ENCODE measurements at places on chromosomes 5 and 9.

GRCh38 chr5:66621146-66621545 lies 25.0 kb downstream of the MAST4 start:
- DNase-seq: no peak

- no peak for DNase-seq
Observed at GRCh38 chr5:150154618-150155128, 972 bp downstream of the PDGFRB start.

- no peak for DNase-seq
Observed at GRCh38 chr9:122988920-122989621, 44.4 kb upstream of the GPR21 start.

DNA sequence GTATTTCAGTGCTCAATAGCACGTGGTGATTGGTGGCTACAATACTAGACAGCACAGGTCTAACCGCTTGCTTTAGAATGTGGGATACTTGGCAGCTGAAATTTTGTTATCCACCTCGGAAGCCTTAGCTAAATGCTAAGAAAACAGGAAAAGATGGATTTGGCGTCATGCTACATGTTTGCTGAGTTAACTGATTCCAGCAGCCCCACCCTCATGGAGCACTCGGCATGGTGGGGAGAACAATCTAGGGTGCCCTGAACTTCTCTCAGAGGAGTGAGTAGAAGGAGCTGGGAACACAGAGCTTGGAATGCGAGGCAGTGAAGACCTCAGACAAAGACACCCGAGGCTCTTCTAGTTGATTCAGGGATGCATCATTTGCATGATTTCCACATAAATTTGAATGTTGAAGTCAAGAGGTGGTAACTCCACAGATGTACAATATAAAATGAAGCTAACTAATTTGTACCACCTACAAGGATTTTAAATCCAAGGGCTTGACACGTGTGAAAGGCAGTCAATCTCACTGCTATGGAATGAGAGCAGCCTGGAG lies 145.1 kb upstream of the FSTL4 start:
- no peak for DNase-seq

DNA sequence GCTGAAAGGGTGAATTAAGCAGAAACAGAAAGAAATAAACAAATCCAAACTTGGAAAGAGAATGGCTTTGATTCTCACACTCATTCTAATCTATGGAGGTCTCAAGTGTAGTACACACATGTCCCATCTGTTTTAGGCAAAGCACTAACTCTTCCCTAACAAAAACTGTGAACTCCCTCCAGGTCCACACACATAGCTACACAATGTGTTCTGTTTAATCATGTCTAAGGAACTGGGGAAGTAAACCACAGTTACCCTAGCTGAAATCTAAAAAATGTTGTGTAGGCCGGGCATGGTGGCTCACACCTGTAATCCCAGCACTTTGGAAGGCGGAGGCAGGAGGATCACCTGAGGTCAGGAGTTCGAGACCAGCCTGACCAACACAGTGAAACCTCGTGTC lies 118.7 kb upstream of the FST start:
- no peak for DNase-seq

GRCh38 chr5:51185850-51186329 lies 197.4 kb upstream of the ISL1 start:
- DNase-seq: no peak

GRCh38 chr5:883475-884181 lies 9.0 kb downstream of the BRD9 start:
- DNase-seq: no peak

DNA sequence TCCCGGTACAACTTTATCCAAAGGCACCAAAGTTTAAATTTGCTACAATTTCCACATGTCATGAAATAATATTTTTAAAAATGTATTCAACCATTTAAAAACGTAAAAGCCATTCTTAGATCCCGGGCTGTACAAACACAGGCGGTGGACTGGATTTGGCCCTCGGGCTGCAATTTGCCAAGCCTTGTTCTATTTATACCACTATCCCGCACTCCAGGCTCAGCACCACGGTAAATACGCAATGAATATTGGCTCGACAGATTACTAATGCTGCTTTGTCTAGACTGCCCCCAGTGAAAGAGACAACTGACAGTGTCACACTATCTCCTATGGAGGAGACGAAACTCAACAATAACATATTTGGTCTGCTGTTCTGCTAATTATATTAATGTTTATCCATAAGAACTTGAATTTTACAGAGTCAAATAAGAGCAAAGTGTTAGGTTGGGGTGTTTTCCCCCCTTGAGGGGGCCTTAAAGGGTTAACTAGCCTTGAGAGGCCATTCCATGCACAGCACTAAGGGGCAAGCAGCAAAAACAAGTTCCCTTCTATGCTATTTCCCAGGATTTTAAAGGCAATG lies 98.1 kb downstream of the MARCHF11 start:
- DNase-seq: no peak

- no peak for DNase-seq
Observed at GRCh38 chr9:123649909-123650308, 280.0 kb downstream of the DENND1A start.

DNA sequence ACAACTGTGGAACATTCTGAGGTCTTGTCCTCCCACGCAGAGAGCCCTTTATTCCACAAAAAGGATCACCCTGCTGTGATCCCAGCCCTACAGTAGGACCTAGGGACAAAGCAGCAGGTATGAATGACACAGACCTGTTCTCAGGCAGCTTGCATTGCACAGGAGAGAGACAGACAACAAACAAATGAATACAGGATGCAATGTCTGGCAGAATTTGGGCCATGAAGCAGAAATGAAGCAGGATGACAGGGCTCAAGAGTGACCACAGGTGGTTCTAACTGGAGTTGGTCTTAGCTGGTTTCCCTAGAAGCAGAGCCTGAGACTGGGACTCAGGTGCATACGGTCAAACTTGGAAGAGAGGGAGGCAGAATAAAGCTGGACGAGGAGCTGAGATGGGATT lies 388.8 kb downstream of the CDK5RAP2 start:
- no peak for DNase-seq

GRCh38 chr9:26919698-26920097 lies 27.1 kb upstream of the CAAP1 start:
- no peak for DNase-seq

DNA sequence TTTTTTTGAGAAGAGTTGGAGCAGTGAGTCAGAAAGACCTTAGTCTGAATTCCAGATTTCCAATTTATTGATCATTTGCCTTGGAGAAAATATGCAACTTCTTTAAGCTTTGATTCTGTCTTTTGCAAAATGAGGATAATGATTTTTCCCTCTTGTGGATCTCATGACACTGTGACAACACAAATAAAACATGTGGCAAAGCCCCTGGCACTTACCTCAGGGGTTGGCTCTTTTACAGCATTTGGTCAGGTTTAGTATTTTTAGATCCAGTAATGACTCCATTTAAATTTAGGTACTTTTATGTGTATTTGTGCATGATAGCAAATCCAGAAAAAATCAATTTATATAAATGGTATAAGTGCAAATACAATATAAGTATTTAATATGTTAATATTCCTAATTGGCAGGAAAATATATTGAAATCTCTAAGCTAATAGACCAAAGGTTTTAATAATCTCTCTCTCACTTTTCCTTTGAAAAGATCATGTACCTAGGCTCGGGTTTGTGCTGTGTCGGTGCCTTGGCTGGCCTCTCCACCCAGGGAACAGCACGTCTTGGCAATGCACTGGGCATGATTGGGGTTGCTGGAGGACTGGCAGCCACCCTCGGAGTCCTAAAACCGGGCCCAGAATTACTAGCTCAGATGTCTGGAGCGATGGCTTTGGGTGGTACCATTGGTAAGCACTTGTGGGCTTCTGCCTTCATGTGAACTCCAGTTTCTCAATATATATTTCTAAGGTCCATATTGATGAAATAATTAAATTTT lies 49.7 kb downstream of the NNT start:
- DNase-seq: no peak

GRCh38 chr9:16873126-16873802 lies 2.8 kb upstream of the BNC2 start:
- DNase-seq: no peak

- DNase-seq: no peak
Observed at GRCh38 chr9:121601194-121601593, 50.2 kb upstream of the DAB2IP start.

DNA sequence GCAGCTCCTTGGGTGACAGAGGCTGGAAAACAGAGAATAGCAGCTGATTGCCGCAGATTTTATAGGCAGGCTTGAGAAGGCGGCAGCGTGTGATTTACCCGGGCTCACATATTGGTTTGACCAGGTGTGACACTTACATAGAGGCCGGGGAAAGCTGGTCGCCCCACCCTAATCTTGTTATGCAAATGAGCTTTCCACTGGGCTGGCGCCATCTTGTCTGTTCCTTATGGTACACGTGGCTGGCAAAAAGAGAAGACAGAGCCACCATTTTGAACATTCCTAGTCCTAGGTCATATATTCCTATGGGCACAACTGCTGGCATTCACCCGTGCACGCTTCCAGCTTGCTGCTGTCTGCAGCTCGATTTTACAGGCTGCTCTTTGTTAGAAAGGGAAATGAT lies 11.3 kb upstream of the SPZ1 start:
- no peak for DNase-seq

DNA sequence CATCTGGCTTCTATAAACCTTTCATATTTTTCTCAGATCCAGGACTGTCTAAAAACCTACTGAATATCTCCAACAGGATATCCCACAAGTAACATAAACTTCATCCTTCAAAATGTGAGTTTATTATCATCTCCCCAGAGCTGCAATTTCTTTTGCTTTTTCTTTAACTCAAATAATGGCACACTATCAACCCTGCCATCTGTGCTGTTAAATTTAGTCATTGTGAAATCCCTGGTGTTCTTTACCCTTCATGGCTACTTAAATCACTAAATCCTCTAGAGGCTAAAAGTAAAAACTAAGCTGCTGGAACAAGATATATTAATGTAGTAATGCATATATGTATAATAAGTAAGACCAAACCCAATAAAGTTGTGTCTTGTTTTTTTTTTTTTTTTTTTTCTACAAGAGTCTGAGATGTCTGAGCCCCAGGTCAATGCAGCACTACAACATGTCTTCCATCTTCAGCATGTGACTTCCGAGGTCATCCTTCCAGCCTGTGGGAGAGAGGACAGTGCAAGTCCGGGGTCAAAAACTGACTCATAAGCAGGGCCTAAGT lies 362.9 kb downstream of the ADGRV1 start:
- DNase-seq: no peak

DNA sequence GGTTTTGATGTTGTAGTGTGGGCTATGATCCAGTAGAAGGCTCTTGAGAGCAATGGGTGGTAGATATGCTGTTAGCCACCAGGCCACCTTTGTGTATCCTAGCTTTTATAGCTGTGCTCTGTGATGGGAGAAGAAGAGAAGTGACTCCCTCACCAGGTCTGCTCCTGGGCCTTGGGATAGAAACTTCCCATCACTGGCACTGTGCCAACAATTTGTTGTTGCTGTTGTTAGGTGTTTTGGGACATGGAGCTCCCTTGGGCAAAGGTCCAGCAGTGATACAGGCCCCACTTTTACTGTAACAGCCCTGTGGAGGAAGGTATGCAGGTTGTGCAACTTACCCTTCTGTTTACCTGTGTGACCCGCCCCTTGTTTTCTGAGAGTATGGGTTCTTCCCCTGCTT lies 570.9 kb upstream of the GRIN3A start:
- DNase-seq: no peak

GRCh38 chr9:479304-479970 lies 264.8 kb downstream of the DOCK8 start:
- no peak for DNase-seq

DNA sequence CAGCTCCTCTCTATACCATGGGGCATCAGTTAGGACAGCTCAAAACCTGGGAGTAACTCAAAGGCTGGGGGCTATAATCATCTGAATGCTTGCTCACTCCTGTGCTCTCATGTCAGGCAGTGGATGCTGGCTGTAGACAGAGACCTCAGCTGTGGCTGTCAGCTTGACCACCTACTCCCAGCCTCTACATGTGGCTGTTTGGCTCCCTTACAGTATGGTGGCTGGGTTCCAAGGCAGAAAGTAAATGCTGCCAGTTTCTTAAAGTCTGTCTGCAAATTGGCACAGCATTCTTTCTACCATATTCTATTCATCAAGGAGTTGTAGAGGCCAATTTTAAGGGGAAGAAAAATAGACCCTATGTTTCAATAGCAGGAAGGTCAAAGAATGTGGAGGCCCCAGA lies 66.9 kb downstream of the TMC1 start:
- DNase-seq: no peak

GRCh38 chr9:73081979-73082657 lies 69.5 kb upstream of the ANXA1 start:
- no peak for DNase-seq

DNA sequence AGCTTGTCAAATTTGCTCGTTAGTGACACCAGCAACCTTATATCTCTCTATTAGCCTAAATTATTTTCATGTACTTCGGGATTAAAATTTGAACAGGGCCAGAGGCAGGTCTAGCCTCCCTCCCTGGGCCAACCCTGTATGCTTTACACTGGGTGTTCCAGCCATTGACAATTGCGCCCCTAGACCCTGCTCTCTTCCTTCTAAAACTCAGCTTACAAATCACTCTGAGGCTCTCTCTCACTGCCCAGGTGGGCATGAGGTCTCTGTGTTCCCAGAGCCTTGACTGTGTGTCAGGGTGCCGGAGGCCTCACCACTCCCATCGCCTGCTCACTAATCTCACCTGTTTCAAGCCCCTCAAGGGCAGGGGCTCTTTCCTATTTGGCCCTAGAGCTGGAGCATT lies 6.4 kb upstream of the CFAP90 start:
- no peak for DNase-seq

DNA sequence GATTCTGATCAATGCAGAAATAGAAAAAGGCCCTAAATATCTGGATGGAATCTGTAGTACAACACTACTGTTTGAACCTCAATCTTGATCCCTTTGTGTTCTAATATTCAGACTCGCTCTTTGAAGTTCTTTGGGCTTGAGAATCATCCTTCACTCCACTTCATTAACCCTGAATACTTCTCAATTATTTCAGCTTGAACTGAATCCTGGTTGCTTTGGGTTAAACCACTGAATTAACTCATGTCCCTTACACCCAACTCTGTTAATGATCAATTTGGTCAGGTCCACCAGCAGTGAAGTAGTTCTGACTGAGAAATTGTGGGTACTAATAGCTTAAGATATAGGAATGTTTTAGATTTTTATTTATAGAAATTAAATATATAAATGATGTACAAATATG lies 1707.2 kb upstream of the ACO1 start:
- no peak for DNase-seq

GRCh38 chr5:96157077-96157780 lies 195.6 kb upstream of the ELL2 start:
- DNase-seq: no peak

DNA sequence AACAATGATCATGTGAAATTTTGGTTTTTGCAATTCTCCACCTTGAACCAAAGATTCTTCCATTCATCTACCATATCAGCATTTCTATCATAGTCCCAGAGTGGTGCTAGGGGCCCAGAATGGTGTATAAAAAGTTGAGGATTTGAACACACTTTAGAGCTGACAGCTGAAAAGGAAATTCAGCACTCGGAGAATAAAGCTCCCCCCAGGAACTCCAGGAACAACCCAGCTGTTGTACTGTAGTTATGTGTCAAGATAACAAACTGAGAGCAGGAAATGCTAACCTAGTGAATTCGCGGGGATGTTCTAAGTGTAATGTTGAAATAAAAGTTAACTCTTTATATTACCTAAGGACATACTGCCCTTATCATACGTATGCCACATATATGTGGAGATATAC lies 216.7 kb downstream of the NFIB start:
- DNase-seq: no peak

GRCh38 chr5:104513121-104513602 lies 950.6 kb upstream of the NUDT12 start:
- no peak for DNase-seq

GRCh38 chr5:6163913-6164312 lies 214.4 kb downstream of the MED10 start:
- no peak for DNase-seq

All from effector CD8-positive, alpha-beta T cell (primary cell).